ENCODE measurements at places on chromosomes 3 and 15.

GRCh38 chr15:76753771-76754170 lies 151.4 kb downstream of the SCAPER start:
- DNase-seq: no peak

- DNase-seq: no peak
Observed at GRCh38 chr15:33612721-33613304, 302.0 kb downstream of the RYR3 start.

DNA sequence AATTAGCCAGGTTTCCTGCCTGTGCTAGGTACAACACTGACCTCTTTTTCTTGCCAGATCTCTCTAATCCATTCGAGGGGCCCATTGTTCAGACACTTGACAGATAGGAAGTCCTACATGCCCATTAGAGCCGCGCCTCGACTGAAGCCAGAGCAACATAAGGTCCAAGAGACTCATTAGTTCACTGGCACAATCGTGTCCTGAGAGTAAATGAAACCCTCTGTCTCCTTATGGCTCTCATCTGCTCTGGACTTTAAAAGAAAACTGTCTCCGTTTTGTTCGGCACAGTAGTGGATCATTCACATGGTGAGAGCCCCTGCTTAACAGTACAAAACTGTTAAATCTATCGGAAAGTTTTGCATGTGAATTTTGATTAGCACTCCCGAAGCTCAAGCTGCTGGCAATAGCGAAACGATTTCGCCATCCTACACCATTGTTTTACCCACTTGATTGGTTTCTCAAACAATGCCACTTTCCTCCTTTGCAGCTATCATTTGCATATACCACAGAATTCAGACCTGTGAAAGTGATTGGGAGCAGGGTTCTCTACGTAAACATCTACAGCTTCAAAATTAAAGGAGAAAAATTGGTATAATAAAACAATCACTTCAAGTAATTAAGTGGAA lies 19.0 kb upstream of the C15orf61 start:
- no peak for DNase-seq

GRCh38 chr3:5806192-5806591 lies 618.7 kb downstream of the EDEM1 start:
- DNase-seq: no peak

DNA sequence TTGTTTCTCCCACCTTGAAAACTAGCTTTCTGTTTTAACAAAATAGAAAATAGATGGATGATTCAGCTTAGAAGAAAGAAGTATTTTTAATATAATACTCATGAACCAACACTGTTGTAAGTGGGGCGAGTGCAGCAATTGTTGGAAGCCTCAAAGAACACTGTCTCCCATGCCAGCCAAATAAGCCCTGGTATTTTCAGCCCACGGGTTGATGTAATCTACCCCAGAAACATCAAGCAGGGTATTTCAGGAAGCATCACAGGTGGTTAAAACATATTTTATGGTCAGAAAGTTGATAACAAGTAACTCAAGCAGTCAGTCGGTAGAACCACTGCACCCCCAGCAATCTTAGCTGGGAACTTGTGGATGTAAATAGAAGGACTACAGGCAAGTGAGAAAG lies 115.9 kb downstream of the SV2B start:
- no peak for DNase-seq

GRCh38 chr3:159859836-159860235 lies 128.8 kb upstream of the IL12A start:
- no peak for DNase-seq

DNA sequence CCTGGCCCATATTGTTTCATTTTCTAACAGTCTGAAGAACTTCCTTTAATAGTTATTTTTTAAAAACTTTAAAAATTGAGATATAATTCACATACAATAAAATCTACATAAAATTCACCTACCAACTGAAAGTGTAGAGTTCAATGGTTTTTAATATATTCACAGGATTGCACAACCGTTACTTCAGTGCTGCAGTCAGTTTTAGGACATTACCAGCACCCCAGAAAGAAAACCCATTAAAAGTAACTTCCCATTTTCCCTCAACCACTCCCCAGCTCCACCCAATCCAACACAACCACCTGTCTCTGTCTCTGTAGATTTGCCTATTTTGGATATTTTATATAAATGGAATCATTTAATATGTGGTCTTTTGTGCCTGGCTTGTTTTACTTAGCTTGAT lies 29.6 kb downstream of the MGA start:
- no peak for DNase-seq

- no peak for DNase-seq
Observed at GRCh38 chr3:2735392-2735894, 374.7 kb downstream of the IL5RA start.

DNA sequence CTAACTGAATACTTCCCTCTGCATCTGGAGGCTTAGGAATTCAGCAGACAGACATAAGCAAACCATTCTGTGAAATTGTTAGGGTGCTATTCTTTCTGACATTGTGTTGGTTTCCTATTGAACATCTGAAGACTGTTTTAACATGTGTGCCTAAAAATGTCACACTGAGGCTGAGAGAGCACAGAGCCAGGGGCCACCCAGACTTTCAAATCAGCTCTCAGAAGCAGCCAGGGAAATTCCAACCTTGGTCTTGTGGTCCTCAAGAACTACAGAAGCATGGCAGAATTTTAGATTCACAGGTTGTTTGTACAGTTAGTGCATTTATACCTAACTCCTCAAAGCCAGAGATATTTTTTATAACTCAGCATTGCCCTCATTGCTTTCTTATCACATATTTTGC lies 929.2 kb upstream of the CFAP20DC start:
- no peak for DNase-seq

DNA sequence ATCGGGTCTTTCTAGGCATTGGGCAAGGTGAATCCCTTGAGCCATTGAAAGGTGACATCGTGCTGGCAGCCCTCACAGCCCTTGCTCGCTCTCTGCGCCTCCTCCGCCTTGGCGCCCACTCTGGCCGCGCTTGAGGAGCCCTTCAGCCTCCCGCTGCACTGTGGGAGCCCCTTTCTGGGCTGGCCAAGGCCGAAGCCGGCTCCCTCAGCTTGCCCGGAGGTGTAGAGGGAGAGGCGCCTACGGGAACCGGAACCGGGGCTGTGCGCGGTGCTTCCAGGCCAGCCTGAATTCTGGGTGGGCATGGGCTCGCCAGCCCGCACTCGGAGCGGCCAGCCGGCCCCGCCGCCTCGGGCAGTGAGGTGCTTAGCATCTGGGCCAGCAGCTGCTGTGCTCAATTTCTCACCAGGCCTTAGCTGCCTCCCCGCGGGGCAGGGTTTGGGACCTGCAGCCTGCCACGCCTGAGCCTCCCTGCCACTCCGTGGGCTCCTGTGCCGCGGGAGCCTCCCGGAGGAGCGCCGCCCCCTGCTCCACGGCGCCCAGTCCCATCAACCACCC lies 35.4 kb upstream of the INO80 start:
- DNase-seq: no peak

DNA sequence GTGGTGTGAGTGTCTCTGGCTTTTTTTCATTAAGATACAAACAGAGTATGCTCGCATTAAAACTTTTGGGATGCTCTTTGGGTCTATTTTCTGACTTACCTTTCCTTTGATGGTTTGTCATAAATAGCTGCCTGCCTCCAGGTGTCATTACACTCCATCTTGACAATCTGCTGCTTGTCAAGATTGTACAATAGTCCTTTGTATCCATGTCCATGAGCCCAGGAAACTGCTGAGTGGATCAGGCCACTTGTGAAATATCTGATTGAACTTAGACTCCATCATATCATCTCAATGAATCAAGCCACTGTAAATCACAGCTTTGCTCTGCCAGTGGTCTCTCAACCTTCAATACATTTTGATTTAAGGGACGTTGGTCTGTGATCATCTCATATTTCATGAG lies 135.2 kb downstream of the ECT2 start:
- DNase-seq: no peak
